Caco-2 (cell line): ENCODE measurements at places on chromosomes 5 and 9. TPM values are rescaled to one million over a fixed set of nuclear protein-coding genes. Genes with fewer than 3 reads are reported as not detected.

FAM200C gene
- 3.2 TPM in 2 replicates for total RNA-seq

DNA sequence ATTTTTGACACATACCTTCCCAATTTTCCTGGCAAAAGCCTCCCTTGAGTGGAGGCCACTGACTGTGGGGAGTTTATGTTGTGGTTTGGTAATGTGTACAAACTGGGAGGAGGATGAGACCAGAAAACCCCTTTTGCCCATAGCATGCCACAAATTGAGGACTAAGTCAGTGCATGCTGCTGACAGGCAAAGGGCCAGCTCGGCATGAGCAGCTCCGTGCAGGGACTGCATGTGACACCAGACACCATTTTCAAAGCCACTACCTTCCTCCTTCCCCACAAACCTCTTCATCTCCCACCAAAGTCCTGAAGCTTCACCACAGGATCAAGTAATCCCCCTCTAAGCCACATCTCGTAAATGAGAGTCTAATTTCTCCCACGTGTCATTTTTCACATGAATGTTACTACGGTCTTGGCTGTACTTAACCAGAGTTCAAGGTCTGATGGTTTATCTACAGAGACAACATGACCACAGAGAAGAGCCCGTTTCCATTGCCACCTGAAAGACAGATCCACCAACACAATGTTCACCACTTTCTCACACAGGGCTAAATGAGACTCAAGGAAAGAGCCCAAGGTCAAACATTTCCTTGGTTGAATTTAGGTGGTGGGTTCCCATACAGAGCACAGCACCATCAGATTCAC lies 106.5 kb downstream of the NFIB start:
- H3K4me1 ChIP-seq = no peaks in the 10 kb centered on the region
- no peaks in the 10 kb centered on the region for H3K36me3 ChIP-seq
- H3K4me3 ChIP-seq = no peak overlapping the region
- no peak for DNase-seq

DNA sequence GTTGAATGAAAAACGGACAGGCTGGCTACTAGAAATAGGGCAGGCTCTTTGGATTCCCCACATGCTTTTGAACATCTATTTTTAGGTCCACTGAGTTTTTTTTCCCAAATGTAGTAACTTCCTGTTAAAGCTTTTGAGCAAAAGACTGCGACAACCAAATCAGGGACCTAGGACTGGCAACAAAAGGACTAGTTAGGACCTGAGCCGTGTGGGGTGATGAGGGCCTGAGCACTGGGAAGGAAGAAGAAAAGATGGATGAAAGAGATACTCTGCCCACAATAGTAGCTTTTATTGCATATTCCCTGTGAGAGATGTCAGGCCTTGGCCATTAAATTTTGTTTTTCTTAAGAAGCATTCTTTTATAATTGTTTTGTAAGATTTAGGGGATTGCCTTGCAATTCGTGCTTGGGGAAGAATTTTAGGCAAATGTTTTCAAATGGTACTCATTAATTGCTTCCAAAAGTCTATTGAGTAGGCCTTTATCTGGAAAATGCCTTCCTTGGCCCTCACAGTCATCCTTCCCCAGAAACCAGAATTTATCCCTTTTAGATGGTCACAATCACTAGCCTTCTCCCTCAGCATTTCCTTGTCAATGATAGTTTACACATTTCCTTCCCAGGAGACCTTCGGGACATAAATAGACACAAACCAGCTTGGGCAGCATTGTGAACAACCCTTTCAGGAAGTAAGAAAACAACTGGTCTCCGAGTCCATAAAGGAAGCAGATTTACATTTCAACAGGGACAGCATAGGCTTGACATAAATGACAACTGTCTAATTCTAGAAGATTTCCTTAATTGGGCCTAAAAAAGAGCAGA lies 166.5 kb downstream of the RMI1 start:
- no peaks in the 10 kb centered on the region for H3K4me1 ChIP-seq
- H3K36me3 ChIP-seq = no peaks in the 10 kb centered on the region
- DNase-seq = no peak
- H3K4me3 ChIP-seq = no peak overlapping the region

- H3K36me3 ChIP-seq = no peaks in the 10 kb centered on the region
- H3K4me3 ChIP-seq = no peak overlapping the region
- H3K4me1 ChIP-seq = no peaks in the 10 kb centered on the region
- no peaks in the 10 kb centered on the region for H3K27me3 ChIP-seq
- no peak for DNase-seq
Observed at GRCh38 chr9:87138128-87139040, 191.1 kb upstream of the GAS1 start.

DNA sequence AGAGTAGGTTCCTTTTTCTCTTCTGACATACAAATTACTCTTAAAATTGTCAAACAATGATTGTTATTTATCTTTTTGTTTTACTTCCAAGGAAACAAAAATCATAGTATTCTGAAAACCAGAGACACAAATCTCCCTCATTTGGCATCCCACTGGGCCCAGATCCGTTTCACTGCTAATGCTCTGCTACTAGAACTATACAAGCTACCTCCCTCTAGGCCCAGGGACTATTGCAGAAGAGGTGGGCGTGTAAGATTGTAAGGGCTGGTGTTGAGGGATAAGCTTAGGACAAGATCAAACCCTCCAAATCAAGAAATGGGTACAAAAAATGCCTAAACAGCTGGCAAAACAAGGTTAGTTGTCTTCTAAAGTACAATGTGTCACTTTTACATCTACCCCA lies 928.9 kb upstream of the CDH10 start:
- H3K27ac ChIP-seq = no peak overlapping the region
- H3K4me3 ChIP-seq = no peak overlapping the region
- no peaks in the 10 kb centered on the region for H3K36me3 ChIP-seq
- H3K27me3 ChIP-seq = no peaks in the 10 kb centered on the region
- 0 out of 2 replicates have a peak, but pooled peaks cover 4% of the 10 kb centered on the region for H3K4me1 ChIP-seq

GRCh38 chr5:82704381-82704780 lies 372.8 kb downstream of the TMEM167A start:
- no peaks in the 10 kb centered on the region for H3K27me3 ChIP-seq
- no peak for DNase-seq
- no peak overlapping the region for H3K27ac ChIP-seq
- H3K36me3 ChIP-seq = no peaks in the 10 kb centered on the region

NR5A1 gene
- 0.09 TPM in 1 of 2 replicates, not detected in the other for total RNA-seq

PCDHA2 gene
- total RNA-seq = not detected in 2 replicates

DNA sequence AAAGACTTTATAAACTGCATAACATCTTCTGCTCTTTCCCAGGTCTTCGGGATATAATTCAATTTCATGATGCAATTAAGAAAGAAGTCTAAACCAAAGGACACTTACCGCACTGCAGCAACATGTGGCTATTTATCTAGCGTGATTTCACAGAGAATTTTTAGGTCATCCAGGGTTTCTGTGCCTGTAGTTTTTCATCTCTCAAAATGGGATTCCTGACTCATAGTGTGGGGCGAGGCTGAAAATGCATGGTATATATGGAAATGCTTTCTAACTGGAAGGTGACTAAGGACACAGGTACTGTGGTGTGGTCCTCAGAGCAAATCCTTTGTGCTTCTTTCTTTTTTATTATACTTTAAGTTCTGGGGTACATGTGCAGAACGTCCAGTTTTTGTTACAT lies 557.7 kb upstream of the KLF4 start:
- H3K27ac ChIP-seq = no peak overlapping the region
- DNase-seq = no peak
- H3K4me1 ChIP-seq = no peaks in the 10 kb centered on the region
- no peak overlapping the region for H3K4me3 ChIP-seq

GRCh38 chr5:57094753-57095683 lies 78.8 kb upstream of the GPBP1 start:
- peaks cover 12% of the 10 kb centered on the region for H3K4me1 ChIP-seq
- peak overlapping the region; percentile 70 for H3K27ac ChIP-seq
- DNase-seq = peak; percentile 59
- no peak overlapping the region for H3K4me3 ChIP-seq
- no peaks in the 10 kb centered on the region for H3K36me3 ChIP-seq
- H3K27me3 ChIP-seq = no peaks in the 10 kb centered on the region

DNA sequence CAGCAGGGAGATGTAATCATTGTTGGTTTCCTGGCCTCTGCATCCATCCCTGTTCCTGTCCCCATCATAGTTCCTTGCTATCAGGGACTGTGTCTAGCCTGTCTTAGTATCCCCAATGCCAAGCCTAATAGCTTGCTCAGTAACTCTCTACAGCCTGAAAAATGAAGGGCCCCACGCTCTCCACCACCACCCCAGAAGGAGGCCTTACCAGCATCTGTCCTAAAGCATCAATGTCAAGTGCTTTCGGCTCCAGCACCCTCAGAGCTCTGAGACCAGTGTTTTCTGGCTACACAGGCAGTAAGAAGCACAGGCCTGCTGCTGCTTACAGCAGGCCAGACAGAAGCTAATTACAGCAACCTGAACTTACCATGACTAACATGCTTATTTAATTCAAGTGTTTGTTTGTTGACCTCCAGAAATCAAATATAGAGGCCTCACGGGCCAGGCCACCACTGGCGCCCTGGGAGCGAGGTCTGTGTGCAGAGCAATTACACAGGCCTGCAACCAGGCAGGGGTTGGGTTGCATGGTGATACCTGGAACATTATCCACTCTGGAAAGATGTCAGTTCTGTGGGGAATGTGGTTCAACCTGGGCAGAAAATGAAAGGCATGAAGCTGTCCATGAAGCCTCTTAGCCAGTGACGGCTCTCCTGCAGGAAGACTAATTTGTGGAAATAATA lies 124.3 kb downstream of the SLC1A3 start:
- H3K4me3 ChIP-seq = no peak overlapping the region
- no peak for DNase-seq
- no peaks in the 10 kb centered on the region for H3K36me3 ChIP-seq

- no peaks in the 10 kb centered on the region for H3K27me3 ChIP-seq
- no peaks in the 10 kb centered on the region for H3K36me3 ChIP-seq
- no peaks in the 10 kb centered on the region for H3K4me1 ChIP-seq
- H3K4me3 ChIP-seq = no peak overlapping the region
- DNase-seq = no peak
Observed at GRCh38 chr9:114732823-114733222, 50.8 kb upstream of the TEX48 start.

ADGRD2 gene
- not detected in 2 replicates for total RNA-seq

GRCh38 chr9:28120184-28120583 lies 546.9 kb upstream of the C9orf72 start:
- H3K36me3 ChIP-seq = no peaks in the 10 kb centered on the region
- no peak overlapping the region for H3K27ac ChIP-seq
- no peak for DNase-seq
- H3K4me3 ChIP-seq = no peak overlapping the region
- H3K27me3 ChIP-seq = no peaks in the 10 kb centered on the region

GRCh38 chr5:136006164-136006563 lies 22.6 kb upstream of the TGFBI start:
- no peak overlapping the region for H3K27ac ChIP-seq
- H3K27me3 ChIP-seq = no peaks in the 10 kb centered on the region
- no peak for DNase-seq
- H3K36me3 ChIP-seq = no peaks in the 10 kb centered on the region

DNA sequence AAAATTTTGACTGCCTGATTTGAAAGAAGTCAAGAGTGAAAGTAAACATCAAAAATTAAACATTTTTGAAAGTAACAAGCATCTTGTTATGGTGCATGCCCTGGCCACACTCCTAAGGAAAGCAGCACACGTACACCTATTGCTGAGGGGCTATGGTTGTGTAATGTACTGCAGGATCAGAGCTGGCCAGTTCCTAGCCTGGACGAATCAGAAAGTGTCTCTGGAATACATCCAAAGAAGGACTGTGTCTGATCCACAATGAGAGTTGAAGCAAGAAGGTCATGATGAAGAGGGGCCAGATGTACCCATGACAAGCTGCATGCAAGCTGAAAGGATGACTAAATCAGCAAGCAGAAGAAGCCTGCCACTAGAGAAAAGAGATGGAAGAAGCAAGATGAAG lies 618.2 kb downstream of the TLE1 start:
- no peaks in the 10 kb centered on the region for H3K36me3 ChIP-seq
- no peak for DNase-seq
- no peaks in the 10 kb centered on the region for H3K27me3 ChIP-seq
- H3K4me1 ChIP-seq = no peaks in the 10 kb centered on the region

DNA sequence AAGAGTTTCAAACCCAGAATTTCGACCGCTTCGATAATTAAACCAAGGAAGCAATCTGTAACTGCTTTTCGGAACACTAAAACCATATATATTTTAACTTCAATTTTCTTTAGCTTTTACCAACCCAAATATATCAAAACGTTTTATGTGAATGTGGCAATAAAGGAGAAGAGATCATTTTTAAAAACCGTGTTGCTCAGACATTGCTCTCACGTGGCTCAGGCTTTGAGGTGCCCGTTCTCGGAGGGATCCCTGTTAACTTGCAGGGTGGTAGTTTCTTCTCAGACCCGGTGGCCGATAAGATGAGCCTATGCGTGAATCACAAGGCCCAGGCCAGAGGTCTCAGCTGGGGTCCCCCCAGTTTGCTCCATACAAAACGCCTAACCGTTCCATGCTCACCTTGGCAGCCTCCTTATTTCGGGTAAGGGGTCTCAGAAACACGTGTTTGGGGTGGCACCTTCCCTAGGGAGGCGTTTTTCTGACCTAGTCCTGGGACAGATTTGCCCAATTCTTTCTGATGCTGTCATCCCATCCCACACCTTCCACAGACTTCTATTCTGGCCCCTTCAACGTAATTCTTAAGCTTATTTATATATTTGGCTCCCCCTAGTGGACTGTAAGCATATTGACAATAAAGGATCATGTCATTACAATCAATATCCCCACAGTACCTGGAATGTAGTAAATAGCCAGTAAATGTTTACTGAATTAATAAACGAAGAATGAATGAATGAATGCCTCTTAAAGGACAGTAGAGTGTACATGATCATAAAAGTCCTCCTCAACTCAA lies 48.1 kb downstream of the THBS4 start:
- no peaks in the 10 kb centered on the region for H3K4me1 ChIP-seq
- no peaks in the 10 kb centered on the region for H3K36me3 ChIP-seq
- H3K4me3 ChIP-seq = no peak overlapping the region
- H3K27ac ChIP-seq = no peak overlapping the region
- peak; percentile 28 for DNase-seq
